Diencephalon (tissue), 1 donor: ENCODE measurements at places on chromosomes 5 and 9. TPM values are rescaled to one million over a fixed set of nuclear protein-coding genes. Genes with fewer than 3 reads are reported as not detected.

CARTPT gene
- 2.3 TPM for total RNA-seq

PCDHA9 gene
- total RNA-seq, result 11.3 TPM

CTXN3 gene
- 8.5 TPM for total RNA-seq

INSYN2B gene
- total RNA-seq, result 7.4 TPM

TRPM3 gene
- 36.4 TPM for total RNA-seq

SHOC1 gene
- not detected for total RNA-seq

CHMP5 gene
- total RNA-seq, result 101 TPM

MSMP gene
- not detected for total RNA-seq

LMNB1 gene
- total RNA-seq, result 56.7 TPM

CCDC69 gene
- total RNA-seq, result 1.2 TPM

BSPRY gene
- 0.69 TPM for total RNA-seq

EPB41L4B gene
- 19.8 TPM for total RNA-seq

CCNJL gene
- 2.5 TPM for total RNA-seq

PCDHB3 gene
- total RNA-seq, result 13.6 TPM
